ENCODE measurements at places on chromosomes 1 and 21.

DNA sequence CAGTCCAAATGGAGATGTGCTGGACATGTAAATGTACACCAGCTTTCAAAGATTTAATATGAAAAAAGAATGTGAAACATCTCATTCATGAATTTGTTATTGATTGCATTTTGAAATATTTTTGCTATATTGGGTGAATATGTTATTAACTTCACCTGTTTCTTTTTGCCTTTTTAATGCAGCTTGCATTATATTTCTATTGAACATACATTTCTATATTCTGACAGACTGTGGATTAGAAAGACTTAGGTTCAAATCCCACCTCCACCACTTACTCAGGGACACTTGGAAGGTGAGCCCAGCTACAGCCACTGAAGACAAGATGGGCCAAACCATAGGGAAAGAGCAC, 37.8 kb downstream of the LRRN2 start:
- no peak for DNase-seq

- DNase-seq, result no peak
Measured at GRCh38 chr1:71949681-71950080, 332.7 kb downstream of the NEGR1 start.

DNA sequence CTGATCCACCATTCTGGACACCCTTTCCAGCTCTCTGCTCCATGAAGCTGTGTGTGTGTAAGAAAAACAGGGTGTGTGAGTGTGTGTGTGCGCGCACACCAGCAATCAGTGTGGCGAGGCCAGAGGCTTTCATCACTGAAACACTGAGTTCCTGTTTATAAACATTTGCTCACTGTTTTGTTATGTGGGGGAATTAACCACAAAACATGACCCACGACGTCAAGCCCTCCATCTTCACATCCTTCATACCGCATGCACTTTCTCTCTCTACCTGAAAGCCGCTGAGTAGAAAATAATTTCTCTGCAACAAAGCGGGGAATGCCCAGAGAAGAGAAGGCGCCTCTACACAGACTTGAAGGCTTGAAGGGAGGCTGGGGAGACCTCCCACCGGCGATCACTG, 148.9 kb upstream of the IRF2BP2 start:
- no peak for DNase-seq

- no peak for DNase-seq
Measured at GRCh38 chr1:171756856-171757255, 15.0 kb upstream of the VAMP4 start.

DNA sequence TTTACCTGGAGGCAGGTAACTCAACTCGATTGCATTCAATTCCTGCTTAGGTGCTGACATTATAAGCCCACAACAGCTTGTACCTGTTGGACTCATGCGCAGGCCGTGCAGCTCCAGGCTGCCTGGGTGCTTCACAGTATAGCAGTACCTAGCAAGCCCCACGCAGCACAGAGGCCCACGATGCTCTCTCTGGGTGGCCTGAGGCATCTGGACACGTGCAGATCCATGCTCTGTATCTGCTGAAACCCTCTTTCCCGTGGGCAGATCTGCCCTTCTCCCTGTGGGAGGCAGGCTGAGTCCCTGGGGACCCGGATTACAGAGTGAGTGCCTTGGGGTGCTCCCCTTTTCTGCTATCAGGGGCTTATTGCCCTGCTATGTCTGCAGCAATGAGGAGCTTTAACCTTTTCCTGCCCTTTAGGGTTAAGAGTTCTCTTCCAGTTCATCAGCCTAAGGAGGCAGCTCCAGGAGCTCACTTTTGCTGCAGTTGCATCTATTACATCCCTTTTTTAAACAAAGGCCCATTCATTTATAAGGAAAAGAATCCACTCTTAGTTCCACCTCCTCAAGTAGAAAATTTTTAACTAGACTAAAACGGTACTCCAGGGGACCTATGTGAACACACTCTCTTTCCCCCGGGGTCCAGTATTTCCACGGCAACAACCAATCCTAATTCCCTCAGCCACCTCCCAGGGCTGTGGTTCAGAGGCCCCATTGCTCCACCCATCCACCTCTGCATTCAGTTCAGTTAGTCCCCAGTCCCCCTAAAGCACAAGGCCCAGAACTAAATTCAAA, 19.3 kb downstream of the ITPKB start:
- DNase-seq, result no peak

DNA sequence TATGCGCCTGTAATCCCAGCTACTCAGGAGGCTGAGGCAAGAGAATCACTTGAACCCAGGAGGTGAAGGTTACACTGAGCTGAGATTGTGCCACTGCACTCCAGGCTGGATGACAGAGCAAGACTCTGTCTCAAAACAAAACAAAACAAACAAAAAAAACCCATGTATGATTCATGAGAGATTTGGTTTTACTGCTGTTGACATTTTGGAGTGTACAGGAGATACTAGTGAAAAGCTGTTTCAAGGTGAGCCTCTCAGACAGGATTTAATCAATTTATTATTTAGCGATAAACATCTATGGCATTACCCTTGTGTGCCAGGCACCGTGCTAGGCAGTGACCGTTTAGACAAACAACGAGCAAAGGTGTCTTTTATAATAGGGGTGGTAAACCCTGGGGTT, 16.5 kb downstream of the LHX4 start:
- no peak for DNase-seq

All from NCI-H2029 (cell line).